ENCODE measurements at places on chromosomes 12 and 14.

- no peak for DNase-seq
Measured at GRCh38 chr12:57724936-57725740, 13.4 kb downstream of the AGAP2 start.

DNA sequence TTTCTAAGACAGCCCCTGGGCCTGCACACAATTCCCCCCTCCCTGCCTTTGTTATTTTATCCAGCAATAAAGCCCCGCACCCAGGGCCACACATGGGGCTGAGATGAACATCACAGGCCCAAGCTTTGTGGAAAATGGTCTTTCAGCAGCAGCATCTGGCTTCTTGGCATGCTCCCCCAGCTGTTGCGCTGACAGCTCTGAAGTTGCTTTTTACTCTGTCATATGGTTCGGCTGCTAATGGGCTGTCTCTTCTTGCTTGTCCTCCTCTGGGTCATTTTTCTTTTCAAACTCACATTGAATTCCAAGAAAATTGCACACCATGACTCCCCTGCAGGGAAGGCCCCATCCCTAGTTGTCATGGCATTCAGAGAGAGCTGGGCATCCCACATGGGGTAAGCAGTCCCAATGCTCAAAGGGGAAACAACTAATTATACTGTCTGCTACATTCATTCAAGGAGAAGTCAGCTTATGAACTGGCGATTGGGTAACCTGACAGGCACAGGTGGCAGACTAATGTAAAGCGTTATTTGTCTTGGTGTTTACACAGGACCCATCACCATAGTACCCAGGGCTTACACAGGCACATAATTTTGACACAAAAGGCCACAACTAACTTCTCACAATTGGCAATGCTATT lies 74.0 kb upstream of the CDKN3 start:
- no peak for DNase-seq

DNA sequence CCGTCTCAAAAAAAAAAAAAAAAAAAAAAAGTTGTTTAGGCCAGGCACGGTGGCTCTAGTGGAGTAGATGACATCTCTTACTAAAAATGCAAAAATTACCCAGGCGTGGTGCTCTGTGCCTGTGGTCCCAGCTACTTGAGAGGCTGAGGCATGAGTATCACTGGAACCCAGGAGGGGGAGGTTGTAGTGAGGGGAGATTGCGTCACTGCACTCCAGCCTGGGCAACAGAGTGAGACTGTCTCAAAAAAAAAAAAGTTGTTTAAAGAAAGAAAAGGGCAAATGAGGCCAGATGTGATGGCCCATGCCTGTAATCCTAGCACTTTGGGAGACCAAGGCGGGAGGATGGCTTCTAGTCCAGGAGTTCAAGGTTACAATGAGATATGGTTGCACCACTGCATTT lies 36.6 kb upstream of the SPPL3 start:
- DNase-seq = no peak

DNA sequence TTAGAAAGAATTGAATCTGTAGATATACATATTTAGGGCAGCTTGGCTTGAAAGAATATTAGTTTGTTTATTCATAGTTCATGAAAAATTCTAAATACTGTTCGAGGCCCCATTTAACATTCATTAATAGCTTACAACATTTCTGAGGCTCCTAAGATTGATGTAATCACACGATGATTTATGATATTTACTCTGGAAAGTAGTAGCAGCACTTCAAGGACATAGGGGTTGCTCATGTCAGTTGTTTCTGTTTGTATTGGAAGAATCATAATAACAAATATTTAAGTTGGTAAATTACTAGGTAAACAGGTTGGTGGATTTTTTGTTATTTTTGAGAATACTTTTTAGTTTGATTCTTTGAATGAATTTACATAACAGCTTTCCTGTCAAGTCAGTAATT lies 30.4 kb downstream of the CAND1 start:
- no peak for DNase-seq

- DNase-seq = no peak
Measured at GRCh38 chr14:90544566-90544965, 147.7 kb downstream of the CALM1 start.

- DNase-seq = no peak
Measured at GRCh38 chr12:132160601-132161035, 16.4 kb downstream of the NOC4L start.

DNA sequence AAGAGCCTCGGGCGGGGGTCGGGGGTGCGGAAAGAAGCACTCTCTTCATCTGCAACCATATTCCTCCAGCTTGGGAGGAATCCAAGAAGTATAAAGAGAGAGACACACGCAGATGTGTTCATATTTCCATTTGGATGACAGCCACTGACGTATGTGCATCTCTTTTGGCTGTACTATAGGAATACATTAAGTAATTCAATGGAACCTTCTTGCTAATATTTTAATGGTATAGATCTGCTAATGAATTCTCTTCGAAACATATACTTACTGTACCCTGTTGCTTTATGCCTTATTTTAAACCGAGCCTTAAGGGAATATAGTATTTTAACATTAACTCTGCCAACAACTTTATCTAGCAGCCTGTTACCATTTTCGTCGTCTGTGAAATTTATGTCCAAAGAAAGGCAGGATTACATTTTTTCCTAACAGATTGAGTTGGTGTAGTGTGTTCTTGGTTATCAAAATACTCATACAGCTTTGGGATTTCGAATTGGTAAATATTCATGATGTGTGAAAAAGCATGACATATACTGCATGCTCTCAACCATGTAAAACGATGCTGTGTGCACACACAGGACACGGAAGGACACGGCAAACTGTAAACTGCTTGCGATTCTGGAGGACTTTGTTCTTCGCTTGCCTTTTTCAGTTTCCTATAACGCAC lies 84.5 kb downstream of the CCDC88C start:
- no peak for DNase-seq

- no peak for DNase-seq
Measured at GRCh38 chr14:60643141-60643462, 6.2 kb downstream of the SIX1 start.

DNA sequence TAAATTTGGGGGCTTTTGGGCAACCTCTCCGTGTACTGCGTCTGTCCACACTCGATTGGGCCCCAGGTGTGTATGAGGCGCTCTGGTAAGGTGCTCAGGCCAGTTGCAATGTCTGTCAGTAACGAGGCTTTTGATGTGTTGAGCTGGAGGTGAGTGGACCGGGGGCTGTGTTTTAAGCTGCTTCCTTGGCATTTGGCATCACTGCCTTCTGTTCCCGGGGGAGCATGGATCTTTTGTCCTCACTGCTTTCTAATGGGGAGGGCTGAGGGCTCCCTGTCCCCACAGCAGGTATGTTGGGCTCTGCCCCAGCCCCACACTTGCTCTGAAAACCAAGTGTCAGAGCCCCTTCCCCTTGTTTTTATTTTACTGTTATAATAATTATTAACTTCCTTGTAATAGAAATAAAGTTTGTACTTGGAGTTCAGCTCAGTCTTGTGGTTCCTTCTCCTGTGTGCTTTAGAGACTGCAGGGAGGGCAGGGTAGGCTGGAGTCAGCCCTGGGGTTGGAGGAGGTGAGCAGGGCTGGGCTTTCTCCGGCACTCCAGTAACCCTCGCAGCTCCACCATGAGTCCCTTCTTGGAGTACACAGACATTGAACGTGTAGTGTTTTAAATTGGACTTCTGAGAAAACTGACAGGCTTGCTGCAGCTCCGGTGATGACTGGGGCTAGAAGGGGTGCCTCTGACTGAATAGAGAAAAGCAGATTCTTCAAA lies 28.0 kb downstream of the TRAFD1 start:
- no peak for DNase-seq

- DNase-seq = no peak
Measured at GRCh38 chr12:53052419-53053217, 2.8 kb downstream of the TNS2 start.

DNA sequence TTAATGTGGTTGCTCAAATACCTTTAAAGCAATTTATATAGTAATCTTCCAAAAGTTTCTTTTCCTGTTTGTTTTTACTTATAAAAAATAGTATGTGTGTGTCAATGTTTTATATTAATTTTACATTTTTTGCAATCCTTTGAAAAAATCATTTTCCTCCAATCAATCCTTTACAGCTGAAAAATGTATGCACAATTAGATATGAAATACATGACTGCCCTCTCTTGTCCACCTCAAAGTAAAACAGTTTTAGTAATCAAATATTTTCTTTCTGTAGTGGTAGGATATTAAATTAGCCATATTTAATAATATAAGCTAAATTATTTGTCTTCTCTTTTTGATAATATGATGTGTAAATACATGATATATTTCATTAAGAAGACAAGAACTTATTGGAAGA lies 269.9 kb downstream of the ADAMTS20 start:
- DNase-seq = no peak

- DNase-seq = no peak
Measured at GRCh38 chr14:61266891-61267740, 14.0 kb downstream of the TMEM30B start.

Measured in stimulated activated CD4-positive, alpha-beta T cell treated with anti-CD3 and anti-CD28 coated beads, Interleukin-1b, Interleukin-23, amount 100 ng/mL, for 1 hour (primary cell).